Dermis blood vessel endothelial cell (primary cell): ENCODE measurements at places on chromosomes 5 and 9. TPM values are rescaled to one million over a fixed set of nuclear protein-coding genes. Genes with fewer than 3 reads are reported as not detected.
A peak's percentile ranks its signal among the peaks of the same experiment; 100 is the strongest.

ANKRD55 gene
- 1.2 and 3.2 TPM in 2 replicates for total RNA-seq

- DNase-seq: peak; percentile 33
These were observed 11.6 kb upstream of the IL12B start for GRCh38 chr5:159341906-159342310.

DNA sequence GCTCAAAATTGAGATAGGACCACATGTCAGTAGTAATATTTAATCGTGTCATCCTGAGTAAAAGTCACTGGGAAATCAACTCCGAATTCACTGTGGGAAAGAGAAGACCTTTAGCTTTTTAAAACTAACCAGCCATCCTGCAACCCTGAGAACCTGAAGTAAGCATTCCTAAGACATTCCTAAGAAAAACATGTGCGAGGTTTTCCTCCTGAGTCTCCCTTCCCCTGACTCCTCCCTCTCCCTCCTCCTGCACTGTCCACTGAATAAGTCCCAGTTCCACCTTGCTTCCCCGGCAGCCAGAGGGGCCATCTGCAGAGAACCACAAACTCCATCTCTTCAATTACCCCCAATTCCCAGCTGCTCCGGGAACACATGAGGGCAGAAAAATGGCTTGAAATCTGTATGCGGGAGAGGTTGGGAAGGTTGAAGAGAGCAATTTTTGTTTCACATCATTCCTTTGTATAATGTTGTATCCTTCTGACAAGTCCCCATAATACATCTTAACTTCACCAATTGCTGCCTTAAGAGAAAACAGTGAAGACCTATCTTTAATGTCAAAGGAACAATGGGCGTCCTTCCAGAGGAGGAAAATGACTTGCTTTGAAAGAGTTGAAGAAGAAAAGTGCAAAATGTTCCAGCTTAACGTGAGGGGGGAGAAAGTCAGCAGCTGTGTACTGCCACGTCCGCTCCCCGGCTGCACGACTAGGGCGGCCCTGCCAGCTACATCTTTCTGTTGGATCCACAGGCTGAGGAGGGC, 186.3 kb downstream of the ZNF462 start:
- DNase-seq: no peak

GRCh38 chr5:66306105-66306843, 162.2 kb downstream of the SREK1 start:
- peak; percentile 80 for DNase-seq

- DNase-seq: no peak
These were observed 24.5 kb upstream of the FOCAD start for GRCh38 chr9:20659474-20659967.

OTULINL gene
- 0.34 and 0.56 TPM in 2 replicates for total RNA-seq

SOWAHA gene
- total RNA-seq: not detected in 2 replicates

FOXD4L5 gene
- total RNA-seq: 0.09 TPM in 1 of 2 replicates, not detected in the other

FAM163B gene
- total RNA-seq: not detected in 2 replicates

DNAH5 gene
- 0.17 and 0.33 TPM in 2 replicates for total RNA-seq

GRCh38 chr5:146883511-146883910, 5.0 kb upstream of the PPP2R2B start:
- no peak for DNase-seq

- DNase-seq: no peak
These were observed 1198.6 kb downstream of the CDH12 start for GRCh38 chr5:21654556-21654955.

- DNase-seq: peak; percentile 55
These were observed at the start of gene NEURL1B for GRCh38 chr5:172640822-172641358. Gene NEURL1B, plus strand, starts transcription at chr5:172641263. Its CDS starts 144 bp downstream, at chr5:172641407.

PDZD2 gene
- total RNA-seq: 2.6 and 6.6 TPM in 2 replicates

- no peak for DNase-seq
These were observed 105.3 kb downstream of the VAV2 start for GRCh38 chr9:133886563-133887501.

RORB gene
- total RNA-seq: under 0.01 and 0.09 TPM in 2 replicates
